ENCODE measurements at places on chromosomes 7 and 10.

DNA sequence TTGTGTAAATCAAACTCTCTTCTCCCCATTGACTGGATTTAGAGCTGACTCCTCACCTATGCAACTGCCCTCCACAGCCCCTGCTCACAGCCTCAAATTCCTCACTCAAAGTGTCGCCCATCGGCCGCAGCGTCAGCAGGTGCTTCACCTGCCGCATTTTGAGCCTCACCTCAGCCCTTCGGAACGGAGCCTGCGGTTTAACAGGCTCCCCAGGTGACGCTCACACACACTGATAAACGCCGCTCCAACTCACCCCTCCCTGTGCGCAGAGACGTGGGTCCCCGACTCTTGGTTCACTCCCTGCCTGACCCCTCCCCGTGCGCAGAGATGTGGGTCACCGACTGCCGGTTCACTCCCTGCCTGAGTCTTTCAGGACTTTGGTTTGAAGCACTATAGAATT is 57.1 kb downstream of the CARD11 start:
- DNase-seq = no peak

DNA sequence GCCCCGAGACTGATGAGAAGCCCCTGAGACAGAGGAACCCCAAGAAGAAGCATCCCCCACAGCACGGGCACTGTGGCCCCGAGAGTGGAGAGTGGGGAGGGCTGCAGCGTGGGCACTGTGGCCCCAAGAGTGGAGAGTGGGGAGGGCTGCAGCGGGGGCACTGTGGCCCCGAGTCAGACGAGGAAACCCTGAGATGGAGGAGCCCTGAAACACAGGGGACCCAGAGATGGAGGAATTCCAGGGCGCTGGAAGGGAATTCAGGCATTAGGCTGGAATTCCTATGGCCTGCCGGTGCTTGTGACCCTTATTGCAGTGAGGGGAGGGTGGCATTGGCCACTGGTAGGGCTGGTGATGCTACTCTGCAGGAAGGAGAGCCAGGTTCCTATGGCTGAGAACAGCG is 168.6 kb upstream of the SHH start:
- DNase-seq = no peak

GRCh38 chr7:150988230-150989226 is 2.3 kb upstream of the NOS3 start:
- DNase-seq = no peak

DNA sequence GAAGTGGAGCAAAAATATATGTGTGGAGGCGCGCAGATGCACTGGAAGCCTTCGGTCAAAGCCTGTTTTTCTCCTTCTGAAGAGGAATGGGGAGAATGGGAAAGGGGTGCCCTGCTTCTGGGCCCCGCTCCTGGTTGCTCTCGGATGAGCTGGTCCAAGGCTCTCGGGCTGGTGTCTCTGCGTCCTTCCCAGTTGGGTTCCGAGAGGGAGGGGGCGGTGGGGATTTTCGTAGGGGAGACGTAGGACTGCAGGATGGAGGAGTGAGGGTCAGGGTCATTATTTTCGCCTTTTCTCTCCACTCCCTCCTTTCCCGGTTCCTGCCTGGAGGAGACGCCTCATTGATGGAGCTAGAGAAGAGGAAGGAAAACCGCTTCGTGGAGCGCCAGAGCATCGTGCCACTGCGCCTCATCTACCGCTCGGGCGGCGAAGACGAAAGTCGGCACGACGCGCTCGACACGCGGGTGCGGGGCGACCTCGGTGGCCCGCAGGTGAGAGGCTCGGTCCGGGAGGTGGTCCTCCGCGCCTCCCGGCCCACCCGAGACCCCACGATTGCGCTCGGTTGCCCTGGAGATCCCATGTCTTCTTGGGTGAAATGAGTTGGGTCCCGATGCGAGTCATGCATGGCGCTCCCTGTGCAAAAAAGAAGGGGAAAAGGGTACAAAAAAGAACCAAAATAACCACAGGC is 790 bp downstream of the ADAM22 start:
- DNase-seq = no peak

DNA sequence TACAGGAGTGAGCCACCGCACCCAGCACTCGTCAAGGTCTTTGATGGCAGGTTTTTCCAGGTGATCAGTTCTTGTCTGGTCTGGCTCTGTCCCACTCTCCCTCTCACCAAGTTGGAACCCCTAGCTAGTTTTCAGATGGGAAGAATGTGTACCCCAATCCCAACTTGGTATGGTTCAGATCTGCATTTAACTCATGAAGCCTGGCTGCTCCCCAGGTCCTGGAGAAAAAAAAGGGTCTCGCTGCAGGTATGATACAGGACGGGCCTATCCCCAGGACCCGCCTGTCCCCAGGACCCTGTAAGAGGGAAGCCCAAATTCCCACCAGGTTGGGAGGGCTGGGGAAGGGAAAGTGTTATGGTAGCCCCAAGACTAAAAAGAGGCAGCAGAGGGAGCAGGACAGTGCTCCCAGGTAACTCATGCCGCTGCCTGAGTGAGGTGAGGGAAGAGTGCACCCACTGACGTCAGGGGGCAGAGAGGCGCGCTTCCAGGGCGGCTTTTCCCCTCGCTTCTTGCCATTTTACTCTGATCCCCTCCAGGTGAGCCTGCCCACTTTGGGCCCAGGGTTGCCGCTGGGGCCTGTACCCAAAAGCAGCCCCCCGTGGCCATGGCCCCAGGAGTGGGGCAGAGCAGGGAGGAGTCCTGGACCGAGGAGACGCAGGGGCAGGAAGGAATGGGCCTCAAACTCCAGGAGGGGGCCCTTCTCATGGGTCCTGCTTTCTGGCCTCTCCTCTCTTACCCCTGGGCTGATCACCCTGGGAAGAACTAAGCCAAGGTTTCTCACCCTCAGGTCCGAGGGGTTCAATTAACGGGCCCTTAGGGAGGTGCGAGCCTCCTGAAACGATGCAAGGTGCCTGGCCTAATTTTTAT is 36.4 kb upstream of the SRRM3 start:
- no peak for DNase-seq

- no peak for DNase-seq
These were observed 67.8 kb downstream of the TBXAS1 start for GRCh38 chr7:139896831-139897230.

DNA sequence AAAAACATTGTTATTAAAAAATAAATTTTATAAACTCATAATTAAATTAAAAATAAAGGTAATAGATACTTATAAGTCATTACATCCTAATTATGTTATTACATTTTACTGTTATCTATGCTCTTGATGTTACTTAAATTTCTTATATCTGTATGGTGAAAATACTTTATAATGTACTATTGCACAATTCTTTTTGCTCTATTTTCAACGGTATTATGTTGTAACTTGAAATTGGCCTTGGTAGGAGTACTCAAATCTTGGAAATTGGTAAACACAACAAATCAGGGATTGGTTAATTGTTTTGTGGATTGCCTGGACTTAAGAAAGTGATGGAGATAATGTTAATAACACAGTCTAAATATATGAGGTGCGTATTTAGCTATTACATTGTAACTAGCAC is 273.3 kb downstream of the MDFIC start:
- no peak for DNase-seq

DNA sequence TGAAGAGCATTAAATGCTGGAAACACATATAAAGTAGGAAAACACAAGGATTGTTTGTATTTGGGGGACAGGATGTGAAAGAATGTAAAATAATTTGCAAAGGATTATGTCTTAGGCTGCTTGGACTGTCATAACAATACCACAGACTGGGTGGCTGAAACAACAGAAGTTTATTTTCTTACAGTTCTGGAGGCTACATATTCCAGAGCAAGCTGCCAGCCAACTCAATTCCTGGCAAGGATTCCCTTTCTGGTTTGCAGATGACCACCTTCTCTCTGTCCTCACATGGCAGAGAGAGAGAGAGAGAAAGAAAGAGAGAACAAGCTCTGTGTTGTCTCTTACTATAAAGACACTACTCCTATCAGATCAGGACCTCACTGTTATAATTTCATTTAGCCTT is 8.8 kb upstream of the LAMB4 start:
- DNase-seq = no peak

- no peak for DNase-seq
These were observed 40.3 kb downstream of the RSU1 start for GRCh38 chr10:16776896-16777295.

DNA sequence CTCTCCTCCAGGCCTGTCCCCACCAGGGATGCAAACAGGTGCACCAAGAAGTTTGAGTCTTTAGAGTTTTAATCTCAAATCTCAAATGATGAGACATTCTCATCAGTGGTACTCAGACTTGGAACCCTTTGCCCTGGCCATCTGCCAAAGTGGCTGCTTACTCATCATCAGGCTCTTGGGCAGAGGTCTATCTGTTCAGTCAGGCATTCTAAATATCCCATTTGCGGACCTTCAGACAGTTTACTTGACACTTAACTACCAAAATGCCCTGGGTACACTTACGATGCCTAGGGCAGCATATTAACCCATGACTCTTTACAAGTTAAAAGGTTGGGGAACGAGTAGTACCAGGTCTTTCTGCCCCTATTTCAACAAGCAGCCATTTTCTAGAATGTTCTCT is 61.2 kb upstream of the YAE1 start:
- DNase-seq = peak; percentile 58

DNA sequence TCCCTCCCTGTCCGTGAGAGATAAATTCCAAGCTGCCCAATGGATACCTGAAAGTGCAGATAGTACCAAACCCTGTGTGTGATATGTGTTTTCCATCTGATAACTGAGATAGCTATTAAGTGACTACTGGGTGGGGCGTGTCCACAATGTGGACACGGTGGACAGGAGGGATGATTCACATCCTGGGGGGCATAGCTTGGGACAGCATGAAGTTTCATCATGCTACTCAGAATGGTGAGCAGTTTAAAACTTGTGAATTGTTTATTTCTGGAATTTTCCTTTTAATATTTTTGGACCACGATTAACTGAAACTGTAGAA is 158.6 kb downstream of the CREB5 start:
- peak; percentile 74 for DNase-seq

DNA sequence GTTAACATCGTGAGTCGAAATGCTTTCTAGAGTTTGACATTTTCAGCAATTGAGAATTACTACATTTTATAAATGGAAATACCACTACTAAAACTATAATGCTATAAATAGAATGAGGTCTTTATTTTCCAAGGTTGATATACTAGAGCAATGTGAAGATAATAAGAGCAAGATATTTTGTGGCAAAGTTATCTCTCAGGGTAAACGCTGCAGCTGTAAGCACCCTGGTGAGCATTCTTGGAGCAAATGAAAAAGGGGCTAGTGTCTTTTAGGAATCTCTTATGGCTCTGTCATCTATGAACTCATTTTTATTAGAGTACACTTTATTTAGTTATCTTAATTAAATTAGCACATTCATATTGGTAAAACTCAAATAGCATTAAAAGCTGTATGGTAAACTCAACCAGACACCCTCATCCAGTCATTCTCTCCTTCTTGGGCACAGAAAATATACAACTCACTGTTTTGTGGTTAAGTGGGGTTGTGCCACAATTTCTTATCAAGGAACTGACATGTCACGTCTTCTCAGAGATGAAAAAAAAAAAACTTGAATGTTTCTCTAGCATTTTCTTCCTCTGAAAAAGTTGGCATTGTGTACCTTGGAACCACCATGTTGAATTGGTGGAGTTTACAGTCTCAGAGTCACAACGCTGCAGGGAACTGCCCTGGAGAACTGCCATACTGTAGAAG is 289.5 kb upstream of the PFKP start:
- no peak for DNase-seq

DNA sequence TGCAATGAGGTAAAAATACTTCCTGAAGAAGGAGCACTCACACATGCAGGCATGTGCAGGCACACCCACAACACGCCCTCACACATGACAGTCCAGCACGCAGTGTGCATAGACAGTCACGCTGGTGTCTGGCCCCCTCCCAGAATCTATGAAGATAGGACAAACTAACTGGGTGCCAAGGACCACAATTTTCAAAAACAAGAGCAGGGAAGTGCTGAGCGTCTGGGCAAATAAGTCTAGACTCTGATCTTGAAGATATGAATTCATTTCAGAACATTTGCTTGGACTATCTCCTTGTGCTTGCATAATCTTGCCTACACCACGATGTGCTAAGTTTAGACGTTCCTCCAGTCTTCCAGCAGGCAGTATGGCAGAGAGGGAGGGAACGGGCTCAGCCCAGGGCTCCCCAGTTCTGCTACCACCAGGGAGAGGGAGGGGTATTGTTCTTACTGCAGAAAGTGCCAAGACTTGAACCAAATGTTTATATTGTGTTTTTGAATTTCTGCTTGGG is 276.5 kb upstream of the KLF6 start:
- DNase-seq = peak; percentile 60
